Esophagus muscularis mucosa (tissue), 4 donors: ENCODE measurements at places on chromosomes 7 and 10. TPM values are rescaled to one million over a fixed set of nuclear protein-coding genes. Genes with fewer than 3 reads are reported as not detected.

Gene PSMA2
- total RNA-seq, result 73.5 TPM

Gene TRPV5
- total RNA-seq, result not detected

Gene MLXIPL
- 9.6 TPM for total RNA-seq

- H3K27me3 ChIP-seq, result no peaks in the 10 kb centered on the region
- H3K4me3 ChIP-seq, result no peak overlapping the region
- H3K27ac ChIP-seq, result no peak overlapping the region
- no peaks in the 10 kb centered on the region for H3K4me1 ChIP-seq
Observed at GRCh38 chr10:43928425-43928968, 279.8 kb upstream of the ZNF32 start.

DNA sequence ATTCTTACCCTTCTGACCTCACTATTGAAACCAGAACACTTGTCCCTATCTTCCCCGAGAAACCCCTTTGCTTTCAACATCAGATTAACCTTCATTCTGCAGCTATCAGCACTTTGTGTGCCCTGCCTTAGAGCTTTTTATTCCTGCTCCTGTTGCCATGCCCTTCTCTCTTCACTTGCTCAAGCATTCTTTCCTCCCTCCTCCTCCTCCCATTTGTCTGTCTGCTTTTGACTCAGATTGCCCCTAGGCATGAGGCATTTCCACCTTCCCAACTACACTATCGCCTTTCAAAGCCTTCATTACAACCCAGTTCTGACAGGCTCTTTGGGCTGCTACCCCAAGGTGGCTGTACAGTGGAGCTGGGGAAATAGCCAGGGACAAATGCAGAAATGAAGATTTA lies 143.3 kb downstream of the SLC25A13 start:
- H3K36me3 ChIP-seq, result peaks cover 7% of the 10 kb centered on the region
- H3K4me1 ChIP-seq, result no peaks in the 10 kb centered on the region
- no peak overlapping the region for H3K4me3 ChIP-seq
- no peak for DNase-seq

- peaks cover 5% of the 10 kb centered on the region for H3K4me1 ChIP-seq
- no peak overlapping the region for H3K27ac ChIP-seq
- peaks cover 76% of the 10 kb centered on the region for H3K36me3 ChIP-seq
- DNase-seq, result no peak
- no peaks in the 10 kb centered on the region for H3K27me3 ChIP-seq
- no peak overlapping the region for H3K4me3 ChIP-seq
Observed at GRCh38 chr7:102191556-102192379, 94.9 kb upstream of the SH2B2 start.

GRCh38 chr10:113066561-113067312 lies 116.7 kb downstream of the TCF7L2 start:
- H3K36me3 ChIP-seq, result no peaks in the 10 kb centered on the region
- H3K4me3 ChIP-seq, result no peak overlapping the region
- DNase-seq, result no peak
- H3K4me1 ChIP-seq, result peaks cover 51% of the 10 kb centered on the region
- no peaks in the 10 kb centered on the region for H3K27me3 ChIP-seq

DNA sequence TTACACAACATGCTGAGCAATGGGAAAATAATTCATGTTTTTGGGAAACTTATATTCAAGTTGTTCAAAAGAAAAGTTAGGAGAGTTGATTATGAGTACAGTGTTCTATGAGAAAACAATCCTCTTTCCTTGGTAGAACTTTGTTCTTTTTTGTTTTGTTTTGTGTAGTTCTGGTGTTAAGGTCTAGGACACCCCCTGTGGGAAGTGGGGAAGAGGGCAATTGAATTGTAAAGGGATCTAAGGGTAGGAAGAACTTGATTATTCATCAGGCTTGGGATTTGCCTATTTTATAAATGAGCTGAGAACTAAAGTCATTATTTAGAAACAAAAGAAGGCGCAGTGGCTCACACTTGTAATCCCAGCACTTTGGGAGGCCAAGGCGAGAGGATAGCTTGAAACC lies 25.9 kb upstream of the CDK13 start:
- no peaks in the 10 kb centered on the region for H3K4me1 ChIP-seq
- no peaks in the 10 kb centered on the region for H3K27me3 ChIP-seq
- no peaks in the 10 kb centered on the region for H3K36me3 ChIP-seq
- H3K27ac ChIP-seq, result no peak overlapping the region
- DNase-seq, result no peak
- H3K4me3 ChIP-seq, result no peak overlapping the region

DNA sequence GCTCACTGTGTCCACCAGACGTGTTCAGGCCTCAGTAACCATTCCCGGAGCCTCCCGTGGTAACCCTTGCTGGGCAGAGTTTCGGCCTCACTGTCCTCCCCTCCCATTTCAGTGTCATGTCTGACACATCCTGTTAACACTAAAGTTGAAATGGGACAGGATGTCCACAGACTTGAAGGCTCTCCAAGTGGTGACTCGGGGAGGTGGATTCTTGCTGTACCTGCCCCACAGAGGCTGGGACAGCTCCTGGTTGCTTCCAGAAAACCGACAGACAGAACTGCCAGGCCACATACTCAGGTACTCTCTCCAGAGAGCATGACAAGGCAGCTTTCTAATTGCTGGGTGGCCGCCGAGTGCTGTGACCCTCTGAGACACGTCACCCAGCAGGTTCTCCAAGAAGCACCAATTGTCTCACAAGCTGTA lies 17.9 kb upstream of the CYTH3 start:
- H3K27ac ChIP-seq, result no peak overlapping the region
- DNase-seq, result no peak
- H3K27me3 ChIP-seq, result no peaks in the 10 kb centered on the region
- no peak overlapping the region for H3K4me3 ChIP-seq

DNA sequence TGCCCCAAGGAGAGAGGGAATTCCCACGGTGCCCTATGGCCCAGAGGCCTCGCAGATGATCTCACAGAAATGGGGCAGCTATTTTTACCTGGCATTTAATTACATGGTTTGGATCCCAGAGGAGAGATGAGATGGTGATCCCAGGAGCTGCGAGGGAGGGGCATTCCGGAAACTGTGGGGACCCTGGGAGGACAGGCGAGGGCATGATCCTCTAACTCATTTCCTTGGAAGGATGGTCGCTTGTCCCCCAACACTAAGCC lies 9.4 kb downstream of the SH2B2 start:
- H3K36me3 ChIP-seq, result no peaks in the 10 kb centered on the region
- peaks cover 14% of the 10 kb centered on the region for H3K4me1 ChIP-seq
- no peaks in the 10 kb centered on the region for H3K27me3 ChIP-seq
- H3K27ac ChIP-seq, result no peak overlapping the region
- no peak overlapping the region for H3K4me3 ChIP-seq

DNA sequence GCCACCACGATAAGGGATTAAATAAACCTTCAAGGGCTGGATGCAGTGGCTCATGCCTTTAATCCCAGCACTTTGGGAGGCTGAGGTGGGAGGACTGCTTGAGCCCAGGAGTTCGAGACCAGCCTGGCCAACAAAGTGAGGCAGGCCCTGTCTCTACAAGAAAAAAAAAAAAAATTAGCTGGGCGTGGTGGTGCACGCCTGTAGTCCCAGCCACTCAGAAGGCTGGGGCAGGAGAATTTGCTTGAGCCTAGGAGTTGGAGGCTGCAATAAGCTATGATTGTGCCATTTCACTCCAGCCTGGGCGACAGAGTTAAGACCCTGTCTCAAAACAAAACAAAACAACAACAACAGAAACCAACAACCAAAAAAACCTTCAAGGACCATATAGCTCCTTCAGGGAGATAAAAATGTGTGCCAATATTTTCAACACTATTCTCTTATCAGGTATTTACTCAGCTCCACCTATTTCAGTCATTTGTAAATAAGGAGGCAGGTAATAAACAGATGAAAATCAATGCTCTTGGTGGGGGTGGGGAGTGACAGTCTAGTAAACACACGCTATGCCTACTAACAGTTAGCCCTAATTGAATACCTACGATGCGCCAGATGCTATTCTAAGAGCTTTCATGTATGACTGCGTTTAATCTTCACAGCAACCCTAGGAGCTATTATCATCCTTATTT lies 13.2 kb downstream of the BAIAP2L1 start:
- H3K4me3 ChIP-seq, result no peak overlapping the region
- H3K27me3 ChIP-seq, result no peaks in the 10 kb centered on the region
- no peaks in the 10 kb centered on the region for H3K36me3 ChIP-seq
- DNase-seq, result no peak

- no peaks in the 10 kb centered on the region for H3K4me1 ChIP-seq
- H3K27ac ChIP-seq, result no peak overlapping the region
- H3K4me3 ChIP-seq, result no peak overlapping the region
- DNase-seq, result no peak
Observed at GRCh38 chr7:102376964-102377466, 19.1 kb upstream of the PRKRIP1 start.

DNA sequence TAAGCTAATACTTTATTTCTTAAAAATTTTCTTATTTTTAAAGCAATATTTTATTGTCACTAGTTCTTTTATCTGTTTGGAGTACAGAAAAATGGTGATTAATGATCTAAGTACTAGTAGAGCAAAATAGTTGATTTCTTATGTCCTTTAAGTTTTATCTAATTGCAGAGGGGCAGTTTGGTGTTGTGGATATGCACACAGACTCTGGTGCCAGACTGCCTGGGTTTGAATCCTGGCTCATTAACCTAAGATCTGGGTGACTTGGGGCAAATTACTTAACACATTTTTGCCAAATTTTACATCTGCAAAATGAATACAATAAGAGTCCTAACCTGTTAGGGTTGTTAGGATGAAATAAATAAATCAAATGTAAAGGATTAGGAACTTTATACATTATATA lies 10.7 kb upstream of the PRPS1L1 start:
- no peak overlapping the region for H3K4me3 ChIP-seq
- DNase-seq, result no peak
- H3K27me3 ChIP-seq, result no peaks in the 10 kb centered on the region
- no peaks in the 10 kb centered on the region for H3K36me3 ChIP-seq

- DNase-seq, result no peak
- no peak overlapping the region for H3K27ac ChIP-seq
- H3K27me3 ChIP-seq, result peaks cover 9% of the 10 kb centered on the region
- H3K36me3 ChIP-seq, result no peaks in the 10 kb centered on the region
- H3K4me3 ChIP-seq, result no peak overlapping the region
- H3K4me1 ChIP-seq, result peaks cover 23% of the 10 kb centered on the region
Observed at GRCh38 chr10:103491729-103492364, 1.7 kb upstream of the NEURL1 start.

DNA sequence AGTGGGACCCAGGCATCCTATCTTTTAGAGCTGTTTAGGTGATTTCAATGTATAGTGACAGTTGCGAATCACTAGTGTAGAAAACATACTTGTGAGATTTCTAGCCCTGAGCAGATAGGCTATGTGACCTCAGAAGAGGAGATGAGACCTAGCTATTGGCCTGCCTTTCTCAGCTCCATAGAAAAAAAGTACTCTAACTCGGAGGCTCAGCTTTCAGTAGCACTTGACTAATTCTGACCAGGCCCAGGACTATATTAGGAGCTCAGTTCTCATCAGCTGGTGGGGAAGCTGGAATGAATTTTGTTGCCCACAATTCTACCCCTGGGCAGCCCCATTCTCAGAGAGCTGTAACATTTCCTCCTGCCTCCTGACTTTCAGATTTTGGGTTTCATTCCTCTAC lies 179.9 kb upstream of the NAMPT start:
- H3K27me3 ChIP-seq, result no peaks in the 10 kb centered on the region
- H3K27ac ChIP-seq, result peak overlapping the region; percentile 60
- no peak for DNase-seq
- peaks cover 46% of the 10 kb centered on the region for H3K4me1 ChIP-seq
- no peak overlapping the region for H3K4me3 ChIP-seq
- H3K36me3 ChIP-seq, result no peaks in the 10 kb centered on the region

- no peaks in the 10 kb centered on the region for H3K4me1 ChIP-seq
- DNase-seq, result no peak
- no peaks in the 10 kb centered on the region for H3K36me3 ChIP-seq
- H3K4me3 ChIP-seq, result no peak overlapping the region
Observed at GRCh38 chr10:22365233-22365632, 19.9 kb downstream of the SPAG6 start.

GRCh38 chr7:40506158-40506557 lies 371.4 kb downstream of the SUGCT start:
- no peaks in the 10 kb centered on the region for H3K36me3 ChIP-seq
- H3K27ac ChIP-seq, result no peak overlapping the region
- H3K4me1 ChIP-seq, result no peaks in the 10 kb centered on the region
- no peak overlapping the region for H3K4me3 ChIP-seq

- H3K27ac ChIP-seq, result no peak overlapping the region
- peak; percentile 45 for DNase-seq
- H3K4me3 ChIP-seq, result no peak overlapping the region
Observed at GRCh38 chr7:134320201-134320600, 3.5 kb upstream of the SLC35B4 start.

GRCh38 chr7:78090616-78091015 lies 292.0 kb downstream of the PHTF2 start:
- no peaks in the 10 kb centered on the region for H3K27me3 ChIP-seq
- no peak overlapping the region for H3K4me3 ChIP-seq
- H3K4me1 ChIP-seq, result no peaks in the 10 kb centered on the region
- H3K27ac ChIP-seq, result no peak overlapping the region

GRCh38 chr7:130114776-130115175 lies 44.4 kb downstream of the KLHDC10 start:
- no peaks in the 10 kb centered on the region for H3K27me3 ChIP-seq
- no peaks in the 10 kb centered on the region for H3K4me1 ChIP-seq
- DNase-seq, result no peak

DNA sequence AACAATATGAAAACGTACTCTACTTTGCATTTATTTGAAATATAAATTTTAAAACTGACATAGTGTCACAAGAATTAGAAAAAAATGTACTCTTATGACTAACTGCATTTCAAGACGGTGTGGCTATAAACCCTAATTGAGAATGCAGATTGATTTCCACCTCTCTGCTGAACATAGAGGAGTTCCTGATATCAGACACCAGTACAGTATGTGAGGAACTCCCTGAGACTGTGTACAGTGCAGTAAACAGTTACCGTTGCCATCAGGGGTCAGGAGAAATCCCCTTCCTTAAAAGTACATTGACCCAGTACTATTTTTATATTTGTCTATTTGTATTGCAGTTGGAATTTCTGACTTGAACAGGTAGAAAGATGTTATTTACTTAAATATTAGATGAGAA lies 61.8 kb upstream of the DKK1 start:
- H3K27ac ChIP-seq, result no peak overlapping the region
- H3K36me3 ChIP-seq, result no peaks in the 10 kb centered on the region

DNA sequence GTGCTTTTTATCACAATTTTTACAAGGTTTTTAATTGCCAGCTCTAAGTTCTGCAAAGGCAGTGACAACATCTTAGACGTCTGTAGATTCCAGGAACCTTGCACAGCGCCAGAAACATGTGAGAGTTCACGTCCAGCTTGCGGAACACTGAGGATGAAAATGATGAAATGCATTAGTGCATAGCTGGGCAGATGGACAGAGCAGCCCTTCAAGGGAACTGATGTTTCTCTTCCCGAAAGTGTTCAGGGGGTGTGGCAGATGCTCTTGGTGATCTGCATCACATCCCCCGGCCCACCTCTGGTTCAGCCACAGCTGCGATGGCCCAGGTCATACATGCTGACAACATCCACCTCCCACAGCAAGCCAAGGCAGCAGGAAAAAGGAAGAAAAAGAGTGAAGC lies 40.9 kb downstream of the ITIH5 start:
- H3K4me3 ChIP-seq, result no peak overlapping the region
- no peaks in the 10 kb centered on the region for H3K27me3 ChIP-seq
- peak overlapping the region; percentile 61 for H3K27ac ChIP-seq
- H3K36me3 ChIP-seq, result no peaks in the 10 kb centered on the region
- peaks cover 18% of the 10 kb centered on the region for H3K4me1 ChIP-seq
